ENCODE measurements at places on chromosomes 1 and 21.
A peak's percentile ranks its signal among the peaks of the same experiment; 100 is the strongest.

- no peak for DNase-seq
Measured at GRCh38 chr21:44616591-44616926, 4.7 kb downstream of the KRTAP10-8 start.

- no peak for DNase-seq
Measured at GRCh38 chr1:171973421-171973820, 132.1 kb downstream of the DNM3 start.

GRCh38 chr1:168360151-168361021, 79.7 kb downstream of the TBX19 start:
- DNase-seq: peak; percentile 15

DNA sequence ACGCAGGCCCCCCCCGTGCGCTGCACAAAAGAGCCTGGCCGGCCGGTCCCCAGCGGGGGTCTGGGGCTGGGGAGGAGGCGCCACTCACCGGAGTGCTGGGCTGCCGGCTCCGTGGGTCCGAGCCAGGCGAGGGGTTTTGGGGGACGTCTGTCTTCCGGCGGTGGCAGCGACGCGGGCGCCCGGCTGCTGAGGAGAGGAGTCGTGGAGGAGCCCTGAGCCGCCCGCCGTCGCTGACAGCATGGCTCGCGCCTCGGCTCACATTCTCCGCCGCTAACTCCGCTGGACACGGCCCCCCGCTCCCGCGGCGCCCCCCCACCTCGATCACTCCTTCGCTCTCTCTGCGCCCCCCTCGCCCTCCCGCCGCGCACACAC, 649 bp downstream of the AHDC1 start:
- DNase-seq: peak; percentile 71

GRCh38 chr1:159928491-159929050, 3.3 kb upstream of the TAGLN2 start:
- no peak for DNase-seq

- DNase-seq: no peak
Measured at GRCh38 chr1:220785166-220786056, 1.3 kb upstream of the MTARC1 start.

DNA sequence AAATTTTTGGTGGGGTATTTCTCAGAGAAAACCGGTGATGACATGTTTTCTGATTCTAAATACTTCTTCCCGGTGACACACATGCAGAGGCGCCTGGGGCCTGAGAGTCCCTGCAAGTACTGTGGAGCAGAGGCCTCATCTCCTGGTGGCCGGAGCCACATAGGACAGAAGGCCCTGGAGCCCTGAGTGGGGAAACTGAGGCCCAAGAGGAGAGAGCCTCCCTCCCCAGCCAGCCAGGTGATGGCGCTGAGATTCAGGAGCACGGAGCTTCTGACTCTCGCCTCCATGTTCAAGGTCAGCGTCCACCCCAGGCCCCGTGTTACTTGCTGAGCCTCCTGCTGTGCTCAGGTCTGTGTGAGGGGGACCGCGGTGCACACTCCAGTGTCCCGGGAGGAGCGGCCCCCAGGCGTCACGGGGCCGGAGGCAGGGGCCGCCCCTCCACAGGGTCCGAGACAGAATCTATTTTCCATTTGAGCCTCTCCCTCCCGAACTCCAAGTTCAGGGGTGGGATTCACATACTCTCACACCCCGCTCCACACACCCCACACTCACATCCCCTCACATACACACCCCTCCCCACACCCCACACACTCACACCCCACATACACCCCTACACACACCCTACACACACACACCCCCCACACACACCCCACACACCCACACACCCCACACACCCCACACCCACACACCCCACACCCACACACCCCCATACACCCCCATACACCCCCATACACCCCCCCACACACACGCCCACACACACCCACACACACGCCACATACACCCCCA, 43.8 kb downstream of the SLX9 start:
- no peak for DNase-seq

DNA sequence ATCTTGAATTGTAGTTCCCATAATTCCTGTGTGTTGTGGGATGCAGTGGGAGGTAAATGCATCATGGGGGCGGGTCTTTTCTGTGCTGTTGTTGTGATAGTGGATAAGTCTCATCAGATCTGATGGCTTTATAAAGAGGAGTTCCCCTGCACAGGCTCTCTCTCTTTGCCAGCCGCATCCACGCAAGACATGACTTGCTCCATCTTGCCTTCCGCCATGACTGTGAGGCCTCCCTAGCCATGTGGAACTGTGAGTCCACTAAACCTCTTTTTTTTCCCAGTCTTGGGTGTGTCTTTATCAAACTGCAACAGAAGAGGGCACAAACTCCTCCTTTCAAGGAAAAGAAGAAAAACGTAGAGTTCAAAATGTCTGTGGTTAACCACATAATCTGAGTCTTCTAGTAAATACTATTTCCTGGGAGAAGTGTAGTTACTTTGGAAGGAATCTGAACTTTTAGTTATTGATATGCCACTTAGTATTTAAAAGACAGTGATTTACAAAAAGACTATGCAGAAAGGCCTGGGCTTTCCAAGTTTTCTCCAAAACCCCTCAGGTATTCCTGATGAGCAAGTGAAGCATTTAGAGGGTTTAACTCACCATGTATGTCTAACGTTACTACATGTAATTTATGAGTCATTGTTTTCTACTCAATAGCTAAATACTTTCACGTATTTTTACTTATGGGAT, 10.0 kb downstream of the ADAMTS1 start:
- DNase-seq: no peak

- DNase-seq: no peak
Measured at GRCh38 chr21:34590520-34590919, 24.4 kb downstream of the RCAN1 start.

GRCh38 chr1:229757226-229757625, 131.2 kb downstream of the URB2 start:
- DNase-seq: no peak

- peak; percentile 20 for DNase-seq
Measured at GRCh38 chr1:68141071-68142021, 90.9 kb upstream of the DIRAS3 start.

GRCh38 chr1:42941640-42942330, 16.9 kb downstream of the SLC2A1 start:
- DNase-seq: peak; percentile 84

DNA sequence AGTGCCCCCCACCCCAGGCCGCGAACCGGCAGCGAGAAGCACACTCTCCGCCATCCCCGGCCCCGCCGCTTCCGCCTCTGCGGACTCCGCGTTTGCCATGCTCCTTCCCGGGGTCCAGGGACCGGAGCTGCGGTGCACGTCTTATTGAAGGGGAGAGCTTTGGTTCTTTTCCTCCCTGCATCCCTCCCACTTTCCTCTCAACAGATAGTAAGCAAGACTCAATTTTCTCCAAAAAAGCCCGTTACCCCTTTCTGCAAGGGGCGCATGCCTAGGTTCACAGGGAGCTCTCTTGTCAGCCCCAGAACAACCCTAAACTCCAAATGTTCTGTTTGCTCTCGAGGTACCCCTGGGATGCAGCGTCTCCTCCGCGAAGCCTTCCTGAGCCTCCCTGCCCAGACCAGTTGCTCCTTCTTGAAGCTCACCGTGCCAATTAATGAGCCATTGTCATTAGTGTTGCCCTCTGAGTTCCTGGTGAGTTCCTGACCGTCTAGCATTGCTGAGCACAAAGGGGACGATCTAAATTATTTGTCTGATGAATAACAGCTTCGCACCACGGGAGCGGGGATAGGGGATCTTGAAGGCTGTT, 8.1 kb downstream of the FOXD3 start:
- no peak for DNase-seq

GRCh38 chr1:184535191-184535970, 148.6 kb downstream of the C1orf21 start:
- DNase-seq: no peak

DNA sequence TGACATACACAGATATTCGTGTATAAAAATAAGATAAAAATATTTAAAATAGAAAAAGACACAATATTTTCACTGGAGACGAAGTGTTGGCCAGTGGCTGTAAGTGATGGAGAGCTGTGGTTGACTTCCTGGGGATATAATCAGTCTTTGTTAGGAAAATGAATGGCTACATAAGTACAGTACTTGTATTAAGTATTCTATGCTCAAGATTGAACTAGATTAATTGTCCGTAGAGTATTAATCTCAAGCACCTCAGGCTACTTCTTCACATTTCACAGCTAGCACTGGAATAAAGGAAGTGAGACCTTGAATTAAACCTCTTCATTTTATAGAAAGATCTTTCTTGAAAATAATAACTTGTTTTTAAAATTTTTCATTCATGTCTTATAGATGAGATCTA, 39.0 kb upstream of the RGS5 start:
- DNase-seq: no peak

- no peak for DNase-seq
Measured at GRCh38 chr1:211329764-211330201, 3.1 kb downstream of the TRAF5 start.

DNA sequence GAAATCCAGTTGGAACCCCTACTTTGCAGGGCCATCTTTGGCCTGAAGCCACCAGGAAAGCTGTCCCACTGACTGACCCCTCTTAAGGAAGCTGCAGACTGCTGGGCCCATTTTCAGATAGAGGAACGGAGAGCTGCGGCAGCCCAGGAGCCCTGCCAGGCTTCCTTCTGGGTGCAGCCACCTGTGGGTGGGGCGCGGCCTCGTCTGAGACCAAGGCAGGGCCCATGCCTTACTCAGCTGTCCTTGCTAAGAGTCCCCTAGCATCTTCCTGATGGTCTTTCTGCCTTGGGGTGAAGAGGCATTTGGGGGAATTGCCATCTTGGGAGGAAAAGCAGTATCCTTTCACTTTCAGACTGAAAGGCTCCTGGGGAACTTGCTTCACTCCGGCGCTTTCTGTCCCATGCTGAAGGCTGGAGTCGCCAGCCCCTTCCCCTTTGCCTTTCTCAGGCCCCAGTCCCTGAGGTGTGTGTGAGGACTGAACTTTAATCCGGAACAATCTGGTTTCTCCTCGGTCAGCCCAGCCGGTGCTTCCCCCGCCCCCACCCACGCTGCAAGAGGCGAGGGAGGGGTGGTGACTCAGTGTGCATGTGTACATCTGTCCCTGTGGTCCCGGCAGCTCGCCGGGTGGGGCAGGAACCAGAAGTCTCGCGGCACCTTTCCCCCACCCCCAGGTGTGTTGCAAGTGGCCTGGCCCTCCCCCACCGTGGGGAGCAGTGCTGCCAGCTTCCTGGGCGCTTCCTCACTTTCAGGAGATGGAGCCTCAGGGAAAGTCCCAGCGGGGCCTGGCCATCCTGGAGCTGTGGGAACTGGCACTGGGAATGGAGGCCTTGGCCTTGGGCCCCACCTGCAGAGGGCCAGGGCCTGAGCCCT, 5.1 kb downstream of the ZC3H12A start:
- peak; percentile 90 for DNase-seq

- no peak for DNase-seq
Measured at GRCh38 chr1:61496501-61496900, 228.4 kb downstream of the TM2D1 start.

DNA sequence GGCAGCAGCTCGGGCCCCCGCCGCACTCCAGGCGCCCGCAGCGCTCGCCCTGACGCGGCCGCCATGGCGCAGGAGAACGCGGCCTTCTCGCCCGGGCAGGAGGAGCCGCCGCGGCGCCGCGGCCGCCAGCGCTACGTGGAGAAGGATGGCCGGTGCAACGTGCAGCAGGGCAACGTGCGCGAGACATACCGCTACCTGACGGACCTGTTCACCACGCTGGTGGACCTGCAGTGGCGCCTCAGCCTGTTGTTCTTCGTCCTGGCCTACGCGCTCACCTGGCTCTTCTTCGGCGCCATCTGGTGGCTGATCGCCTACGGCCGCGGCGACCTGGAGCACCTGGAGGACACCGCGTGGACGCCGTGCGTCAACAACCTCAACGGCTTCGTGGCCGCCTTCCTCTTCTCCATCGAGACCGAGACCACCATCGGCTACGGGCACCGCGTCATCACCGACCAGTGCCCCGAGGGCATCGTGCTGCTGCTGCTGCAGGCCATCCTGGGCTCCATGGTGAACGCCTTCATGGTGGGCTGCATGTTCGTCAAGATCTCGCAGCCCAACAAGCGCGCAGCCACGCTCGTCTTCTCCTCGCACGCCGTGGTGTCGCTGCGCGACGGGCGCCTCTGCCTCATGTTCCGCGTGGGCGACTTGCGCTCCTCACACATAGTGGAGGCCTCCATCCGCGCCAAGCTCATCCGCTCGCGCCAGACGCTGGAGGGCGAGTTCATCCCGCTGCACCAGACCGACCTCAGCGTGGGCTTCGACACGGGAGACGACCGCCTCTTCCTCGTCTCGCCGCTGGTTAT, 2.8 kb downstream of the KCNJ9 start:
- DNase-seq: peak; percentile 38

- peak; percentile 32 for DNase-seq
Measured at GRCh38 chr1:162678439-162678838, 46.2 kb downstream of the DDR2 start.

GRCh38 chr1:150627826-150628410, 1.5 kb downstream of the ENSA start:
- DNase-seq: no peak

DNA sequence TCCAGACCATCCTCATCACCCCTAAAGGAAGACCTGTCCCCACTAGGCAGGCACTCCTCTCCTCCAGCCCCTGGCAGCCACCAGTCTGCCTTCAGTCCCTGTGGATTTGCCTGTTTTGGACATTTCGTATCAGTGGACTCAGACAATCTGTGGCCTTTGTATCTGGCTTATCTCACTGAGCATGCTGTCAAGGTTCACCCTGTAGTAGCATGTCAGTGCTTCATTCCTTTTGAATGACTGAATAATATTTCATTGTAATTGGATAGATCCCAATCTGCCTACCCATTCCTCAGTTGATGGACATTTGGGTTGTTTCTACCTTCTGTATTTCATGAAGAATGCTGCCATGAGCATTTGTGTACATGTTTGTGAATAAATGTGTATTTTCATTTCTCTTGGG, 32.9 kb upstream of the RNF187 start:
- no peak for DNase-seq

GRCh38 chr1:221204055-221204833, 325.0 kb downstream of the HLX start:
- no peak for DNase-seq

- DNase-seq: peak; percentile 89
Measured at GRCh38 chr1:26723013-26723991, 27.5 kb downstream of the ARID1A start.

DNA sequence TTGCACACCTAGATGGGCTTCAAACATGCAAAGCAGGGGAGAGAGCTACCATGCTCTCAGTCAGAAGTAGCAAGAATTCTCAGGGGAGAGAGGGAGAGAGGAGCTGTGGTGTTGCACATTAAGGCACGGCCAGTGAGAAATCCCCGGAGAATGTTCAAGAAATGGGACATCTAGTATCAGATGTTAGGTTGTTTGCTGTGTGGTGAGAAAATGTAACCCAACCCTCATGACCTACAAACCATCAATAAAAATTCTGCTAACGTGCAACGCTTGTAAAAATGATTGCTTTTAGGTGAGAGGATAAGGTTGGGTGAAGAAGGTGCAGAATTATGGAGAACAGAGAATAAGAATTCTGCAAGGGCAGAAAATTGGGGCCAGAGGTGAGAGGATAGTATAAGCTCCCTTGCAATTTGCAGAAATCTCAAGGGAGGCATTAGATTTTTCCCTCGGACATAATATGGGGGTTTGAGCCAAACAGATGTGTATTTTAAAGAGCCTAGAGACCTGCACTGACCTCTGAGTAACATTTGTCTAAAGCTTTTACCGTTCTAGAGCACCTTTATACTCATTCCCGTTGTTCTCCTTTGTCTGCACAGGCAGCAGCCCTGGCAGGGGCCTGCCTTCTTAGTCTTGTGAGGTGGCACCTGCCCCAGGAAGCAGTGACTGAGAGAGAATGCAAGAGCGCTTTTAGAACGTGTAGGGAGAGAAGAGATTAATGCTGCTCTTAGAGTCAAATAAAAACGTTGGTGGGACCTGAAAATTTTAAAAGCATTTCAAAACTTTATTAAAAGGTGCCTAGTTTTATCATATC, 25.4 kb upstream of the KIAA0040 start:
- no peak for DNase-seq
